A549 treated with GW870086 at 1 μM for 4 hours (cell line): ENCODE measurements at places on chromosomes 5 and 9. TPM values are rescaled to one million over a fixed set of nuclear protein-coding genes. Genes with fewer than 3 reads are reported as not detected.

The NTMT1 gene
- 86.8 to 107 TPM (median 95.0 TPM) in 5 replicates for total RNA-seq

The SLC34A1 gene
- total RNA-seq = not detected in 5 replicates

The CCDC180 gene
- total RNA-seq = 0.54 to 0.94 TPM (median 0.72 TPM) in 5 replicates

The LRRC19 gene
- total RNA-seq = not detected in 5 replicates

The PLPPR1 gene
- total RNA-seq = not detected in 5 replicates

The PTCD2 gene
- 8.8 to 12.4 TPM (median 11.2 TPM) in 5 replicates for total RNA-seq

The ESM1 gene
- total RNA-seq = not detected in 5 replicates

The VDAC1 gene
- total RNA-seq = 366 to 411 TPM (median 408 TPM) in 5 replicates

The GNE gene
- total RNA-seq = 11.6 to 17.3 TPM (median 16.6 TPM) in 5 replicates

The MELK gene
- 62.8 to 78.4 TPM (median 68.5 TPM) in 5 replicates for total RNA-seq

The PALM2AKAP2 gene
- total RNA-seq = 0.09 to 0.68 TPM (median 0.14 TPM) in 5 replicates

The GALNT12 gene
- total RNA-seq = 2.4 to 4.5 TPM (median 4.1 TPM) in 5 replicates

The PCDHB3 gene
- total RNA-seq = 0.05 TPM in 1 of 5 replicates, not detected in the others

The FOXD4L4 gene
- total RNA-seq = 0.06 to 0.07 TPM (median 0.06 TPM) in 3 of 5 replicates, not detected in the others

The F2R gene
- total RNA-seq = 34.6 to 60.1 TPM (median 53.8 TPM) in 5 replicates

The IFNK gene
- total RNA-seq = not detected in 5 replicates

The RANBP3L gene
- not detected in 5 replicates for total RNA-seq
